ENCODE measurements at places on chromosomes 11 and 22. TPM values are rescaled to one million over a fixed set of nuclear protein-coding genes. Genes with fewer than 3 reads are reported as not detected.
A peak's percentile ranks its signal among the peaks of the same experiment; 100 is the strongest.

DNA sequence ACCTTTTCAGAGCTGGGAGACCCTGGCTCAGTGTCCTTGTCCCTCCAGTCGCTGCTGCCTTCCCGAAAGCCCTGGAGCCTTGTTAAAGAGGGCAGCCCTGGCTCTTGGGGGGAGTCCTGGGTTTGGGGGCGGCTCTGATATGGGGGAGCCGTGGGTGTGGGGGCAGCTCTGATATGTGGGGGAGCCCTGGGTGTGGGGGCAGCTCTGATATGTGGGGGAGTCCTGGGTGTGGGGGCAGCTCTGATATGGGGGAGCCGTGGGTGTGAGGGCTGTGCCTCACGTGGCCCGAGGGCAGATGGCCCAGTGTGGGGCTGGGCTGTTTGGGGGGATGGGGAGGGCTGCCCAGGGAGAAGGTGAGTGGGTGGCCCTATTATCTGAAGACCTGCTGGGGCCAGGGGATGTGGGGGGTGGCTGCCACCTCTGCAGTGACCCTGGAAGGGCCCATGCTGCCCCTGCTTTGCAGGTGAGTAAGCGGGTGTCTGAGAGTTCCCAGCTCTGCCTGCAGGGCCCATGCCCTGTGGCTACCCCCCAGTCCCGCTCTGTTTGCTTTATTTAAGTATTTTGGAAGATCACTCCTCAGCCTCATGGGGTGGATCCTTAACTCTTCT lies 30.9 kb upstream of the GRAMD4 start:
- DNase-seq = peak; percentile 44

DNA sequence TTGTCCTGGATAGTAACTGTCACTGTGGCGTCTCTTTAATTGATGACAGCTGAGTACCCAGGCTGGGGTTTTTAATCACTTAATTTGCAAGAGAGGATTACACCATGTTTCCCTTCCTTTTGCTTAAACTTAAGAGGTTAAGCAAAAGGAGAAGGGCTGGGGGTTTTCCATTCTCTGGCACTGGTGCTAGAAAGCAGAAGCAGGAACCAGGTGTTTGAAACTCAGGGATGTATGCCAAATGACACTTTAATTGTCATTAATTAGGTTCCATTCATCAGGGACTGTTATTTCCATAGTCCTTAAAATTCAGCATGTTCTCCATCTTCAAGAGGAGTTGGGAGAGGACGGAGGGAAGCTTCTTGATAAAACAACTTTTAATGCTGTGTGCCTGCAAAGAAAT lies 746.2 kb downstream of the NELL1 start:
- no peak for DNase-seq

DNA sequence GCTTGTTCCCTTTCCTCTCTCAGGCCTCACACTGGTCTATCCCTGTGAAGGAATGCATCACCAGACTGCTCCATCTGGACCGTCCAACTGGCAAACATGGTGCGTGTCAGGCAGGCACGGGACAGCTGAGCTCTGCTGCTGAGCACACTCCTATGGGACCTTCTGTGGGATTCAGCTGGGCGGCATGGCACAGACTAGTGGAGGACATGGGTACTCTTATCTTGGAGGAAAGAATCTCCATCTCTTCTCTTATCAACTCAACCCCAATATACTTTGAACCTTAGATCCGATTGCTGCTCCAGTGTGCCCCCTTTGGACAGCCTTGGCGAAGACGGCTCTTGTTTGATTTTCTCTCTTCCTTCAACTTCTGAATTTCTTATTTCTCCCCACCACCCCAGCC lies 593.6 kb downstream of the ETS1 start:
- peak; percentile 76 for DNase-seq

The NTM gene
- 1.6 TPM for total RNA-seq
